ENCODE measurements at places on chromosomes 1 and 21. TPM values are rescaled to one million over a fixed set of nuclear protein-coding genes. Genes with fewer than 3 reads are reported as not detected.

ASAP3 gene
- 14.0 TPM for polyA plus RNA-seq

AIM2 gene
- 0.93 TPM for polyA plus RNA-seq

ADAMTSL4 gene
- 15.9 TPM for polyA plus RNA-seq

TOMM40L gene
- 16.2 TPM for polyA plus RNA-seq

ST6GALNAC5 gene
- polyA plus RNA-seq: 6.1 TPM

GBP7 gene
- 0.10 TPM for polyA plus RNA-seq

C1orf94 gene
- polyA plus RNA-seq: not detected

HNRNPR gene
- polyA plus RNA-seq: 148 TPM

SYNC gene
- polyA plus RNA-seq: 5.2 TPM

DNA sequence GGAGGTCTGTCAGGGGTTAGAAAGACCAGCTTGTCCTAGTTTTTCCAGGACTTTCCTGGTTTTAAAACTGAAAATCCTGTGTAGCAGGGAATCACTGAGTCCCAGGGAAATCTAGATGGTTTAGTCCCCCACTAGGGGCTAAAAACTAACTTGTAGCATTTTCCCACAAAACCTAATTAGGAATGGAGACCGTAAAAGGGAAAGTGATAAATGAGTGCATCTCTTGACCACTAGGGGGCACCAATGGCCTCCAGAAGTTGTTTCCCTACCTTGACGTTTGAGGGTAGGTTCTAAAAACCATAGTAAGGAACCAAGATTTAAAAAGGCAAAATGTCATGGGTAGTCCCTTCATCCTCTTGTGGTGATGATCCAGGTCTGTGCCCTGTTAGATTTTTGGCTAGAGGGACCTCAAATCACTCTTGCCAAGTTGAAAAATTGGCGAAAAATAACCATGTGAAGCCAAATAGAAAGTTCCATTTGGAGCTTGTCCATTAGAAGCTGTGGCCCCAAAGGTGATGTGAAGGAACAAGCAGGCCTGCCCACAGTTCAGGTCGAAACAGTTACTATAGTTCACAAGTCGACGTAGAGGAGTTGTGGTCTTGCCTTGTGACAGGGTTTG lies 24.5 kb downstream of the CLIC6 start:
- peak; percentile 22 for DNase-seq

- DNase-seq: peak; percentile 86
Observed at GRCh38 chr1:156749419-156750118, 1.9 kb downstream of the HDGF start.

DNA sequence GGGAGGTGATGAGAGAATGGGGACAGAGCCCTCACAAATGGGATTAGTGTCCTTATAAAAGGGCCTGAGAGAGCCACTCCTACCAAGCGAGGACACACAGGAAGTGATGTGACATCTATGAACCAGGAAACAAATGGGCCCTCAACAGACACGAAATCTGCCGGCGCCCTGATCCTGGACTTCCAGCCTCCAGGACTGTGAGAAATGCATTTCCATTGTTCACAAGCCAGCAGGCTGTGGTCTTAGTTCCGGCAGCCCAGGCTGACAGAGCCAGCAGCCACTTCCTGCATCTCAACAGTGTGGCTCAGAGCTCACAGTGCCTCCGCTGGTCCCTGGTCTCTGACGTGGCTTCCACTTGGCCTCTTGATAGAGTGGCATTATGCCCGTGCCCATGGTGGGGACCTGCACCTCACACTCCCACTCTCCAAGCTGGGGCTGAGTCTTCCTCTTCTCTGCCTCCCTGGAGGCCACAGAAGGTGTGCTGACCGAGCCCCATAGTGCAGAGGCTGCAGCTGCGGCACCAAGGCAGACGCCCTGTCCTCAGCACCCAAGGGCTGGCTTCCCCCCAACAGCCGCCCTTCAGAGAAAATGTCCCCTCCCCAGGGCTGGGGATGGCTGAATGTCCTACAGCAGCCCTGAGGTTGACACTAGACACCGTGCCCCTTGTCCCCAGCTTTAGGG lies 44.9 kb downstream of the ACOT7 start:
- DNase-seq: no peak

- no peak for DNase-seq
Observed at GRCh38 chr1:117629625-117630422, 24.0 kb downstream of the TENT5C start.

DNA sequence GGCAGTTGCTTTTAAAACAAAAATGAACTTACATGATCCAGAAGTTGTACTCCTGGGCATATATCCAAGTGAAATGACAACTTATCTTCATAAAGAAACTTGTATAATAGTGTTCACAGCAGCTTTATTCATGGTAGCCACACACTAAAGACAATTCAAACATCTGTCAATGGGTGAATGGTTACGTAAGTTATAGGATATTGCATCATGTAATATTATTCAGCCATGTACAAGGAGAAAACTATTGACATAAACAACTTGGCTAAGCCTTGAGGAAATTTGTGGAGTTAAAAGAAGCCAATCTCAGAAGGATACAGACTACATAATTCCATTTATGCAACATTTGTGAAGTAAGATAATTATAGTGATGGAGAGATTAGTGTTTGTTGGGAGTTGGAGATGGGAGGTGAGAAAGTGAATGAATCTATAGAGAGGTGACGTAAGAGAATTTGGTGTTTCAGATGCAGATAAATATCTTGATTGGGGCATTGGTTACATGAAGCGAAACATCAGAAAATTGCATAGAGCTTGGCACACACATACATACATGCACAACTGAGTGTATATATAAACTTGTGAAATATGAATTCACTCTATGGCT lies 49.9 kb upstream of the GRIK1 start:
- no peak for DNase-seq

GRCh38 chr1:182867861-182868260 lies 28.7 kb downstream of the DHX9 start:
- DNase-seq: peak; percentile 67

DNA sequence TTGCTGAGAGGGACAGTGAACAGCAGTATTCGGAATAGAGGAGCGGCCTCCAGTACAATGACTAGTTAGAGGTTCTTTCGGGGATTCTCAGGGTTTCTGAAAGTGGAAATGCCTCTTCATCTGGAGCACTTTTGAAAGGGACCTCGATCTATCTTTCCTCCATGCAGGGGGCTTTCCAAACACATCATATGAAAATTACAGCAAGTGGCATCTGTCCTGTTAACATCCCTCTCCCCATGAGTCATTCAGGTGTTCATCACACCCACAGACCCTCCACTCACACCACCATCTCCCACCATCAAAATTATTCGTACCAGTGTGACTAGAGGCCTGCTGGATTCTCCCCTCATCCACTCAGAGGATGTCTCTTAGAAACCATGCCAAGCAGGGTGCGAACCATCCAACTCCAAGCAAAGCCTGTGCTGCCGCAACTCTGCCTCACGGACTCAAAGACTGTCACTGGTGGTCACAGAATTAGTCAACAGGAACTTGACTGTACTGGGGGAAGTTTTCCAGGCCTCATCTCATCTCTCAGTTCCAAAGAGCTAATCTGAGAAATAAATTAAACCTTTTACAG lies 211.1 kb downstream of the MRPL39 start:
- no peak for DNase-seq

- no peak for DNase-seq
Observed at GRCh38 chr1:79604490-79605198, 598.1 kb upstream of the ADGRL4 start.

DNA sequence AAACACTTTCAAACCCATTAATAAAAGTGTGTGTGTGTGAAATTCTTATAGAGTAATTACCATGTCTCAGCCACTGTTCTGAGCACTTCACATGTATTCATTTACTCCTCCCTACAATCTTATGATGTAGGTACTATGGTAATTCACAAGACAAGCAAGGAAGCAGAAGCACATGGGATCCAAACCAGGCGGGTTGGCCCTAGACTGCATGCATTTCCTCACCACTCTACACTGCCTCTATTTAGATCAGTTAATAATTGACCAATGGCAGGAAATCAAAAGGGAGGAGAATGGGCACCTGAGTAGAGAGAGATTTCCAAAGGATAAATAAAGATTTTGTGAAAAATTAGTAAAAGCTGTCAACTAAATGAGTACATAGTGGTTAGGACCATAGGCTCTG lies 15.7 kb downstream of the MAP3K21 start:
- DNase-seq: peak; percentile 40

DNA sequence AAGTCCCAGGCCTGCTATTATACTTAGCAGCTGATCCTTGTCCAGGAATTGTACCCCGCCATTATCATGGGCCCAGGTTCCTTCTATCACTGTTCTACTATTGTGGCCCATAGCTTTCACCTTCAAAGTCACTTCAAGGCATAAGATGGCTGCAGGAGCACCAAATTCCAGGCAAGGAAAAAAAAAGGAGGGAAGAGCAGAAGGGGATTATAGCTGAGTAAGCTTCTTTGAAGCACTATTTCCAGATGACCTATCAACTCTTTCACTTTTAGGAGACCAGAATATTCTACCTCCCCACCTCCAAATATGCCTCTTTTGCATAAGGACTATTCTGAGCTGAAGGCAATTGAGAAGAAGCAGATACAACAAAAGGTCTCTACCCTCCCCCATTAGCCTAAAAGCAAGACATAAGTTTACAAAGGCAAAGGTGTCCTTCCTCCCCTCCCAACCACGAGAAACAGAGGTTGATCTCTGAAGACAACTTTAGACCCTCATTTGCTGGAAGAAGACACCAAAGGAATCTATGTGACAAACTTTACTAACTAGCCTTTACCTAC lies 41.8 kb downstream of the PTAFR start:
- no peak for DNase-seq

- DNase-seq: no peak
Observed at GRCh38 chr1:204733289-204733688, 47.8 kb upstream of the LRRN2 start.

DNA sequence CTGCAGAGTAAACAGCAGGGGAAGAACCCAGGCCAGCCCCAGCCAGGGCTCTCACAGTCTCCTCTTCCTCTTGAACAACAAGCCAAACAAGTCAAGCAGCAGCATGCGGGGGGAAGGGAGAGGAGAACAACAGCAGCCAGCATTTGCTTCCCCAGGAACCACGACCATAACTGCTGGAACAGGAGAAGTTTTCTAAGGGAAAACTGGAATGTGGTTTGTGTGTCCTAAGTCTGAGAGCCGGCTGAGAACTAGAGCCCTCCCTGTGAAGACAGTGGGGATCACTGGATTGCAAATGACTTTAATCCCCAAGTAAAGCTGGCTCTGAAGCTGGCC lies 48.2 kb downstream of the COQ8A start:
- peak; percentile 59 for DNase-seq

DNA sequence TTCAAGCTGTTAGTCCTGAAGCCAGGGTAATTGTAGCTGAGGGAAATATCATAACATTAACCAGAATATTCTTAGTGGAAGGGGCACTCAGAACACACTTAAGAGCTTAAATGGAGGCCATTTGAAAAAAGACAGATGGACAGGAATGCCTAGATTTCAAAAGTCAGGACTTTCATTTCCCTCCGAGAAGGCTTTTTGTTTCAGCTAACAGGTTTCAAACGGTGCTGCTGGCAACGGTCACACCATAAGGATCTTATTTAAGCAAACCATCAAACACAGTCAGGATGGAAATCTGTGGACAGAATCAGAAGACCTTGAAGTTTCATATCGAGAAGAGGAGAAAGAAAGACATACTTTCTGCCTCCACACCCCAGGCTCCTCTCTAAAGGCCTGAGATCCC lies 70.1 kb downstream of the SLC66A1 start:
- DNase-seq: no peak

- DNase-seq: no peak
Observed at GRCh38 chr1:215890438-215890837, 323.3 kb downstream of the KCTD3 start.

DNA sequence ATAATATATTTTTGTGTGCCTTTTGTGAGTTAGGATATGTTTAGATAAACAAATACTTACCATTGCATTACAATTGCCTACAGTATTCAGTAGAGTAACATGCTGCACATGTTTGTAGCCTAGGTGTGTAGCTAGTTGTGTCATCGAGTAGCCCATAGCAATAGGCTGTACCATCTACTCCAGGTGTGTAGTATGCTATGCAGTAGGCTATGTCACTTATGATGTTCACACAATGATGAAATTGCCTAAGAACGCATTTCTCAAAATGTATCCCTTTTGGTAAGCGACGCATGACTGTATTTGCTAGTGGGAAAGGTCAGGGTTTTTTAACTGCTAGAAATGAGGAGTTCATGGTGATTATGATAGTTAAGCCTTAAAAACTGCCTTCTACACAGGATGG lies 30.0 kb upstream of the B3GALT5 start:
- DNase-seq: no peak

DNA sequence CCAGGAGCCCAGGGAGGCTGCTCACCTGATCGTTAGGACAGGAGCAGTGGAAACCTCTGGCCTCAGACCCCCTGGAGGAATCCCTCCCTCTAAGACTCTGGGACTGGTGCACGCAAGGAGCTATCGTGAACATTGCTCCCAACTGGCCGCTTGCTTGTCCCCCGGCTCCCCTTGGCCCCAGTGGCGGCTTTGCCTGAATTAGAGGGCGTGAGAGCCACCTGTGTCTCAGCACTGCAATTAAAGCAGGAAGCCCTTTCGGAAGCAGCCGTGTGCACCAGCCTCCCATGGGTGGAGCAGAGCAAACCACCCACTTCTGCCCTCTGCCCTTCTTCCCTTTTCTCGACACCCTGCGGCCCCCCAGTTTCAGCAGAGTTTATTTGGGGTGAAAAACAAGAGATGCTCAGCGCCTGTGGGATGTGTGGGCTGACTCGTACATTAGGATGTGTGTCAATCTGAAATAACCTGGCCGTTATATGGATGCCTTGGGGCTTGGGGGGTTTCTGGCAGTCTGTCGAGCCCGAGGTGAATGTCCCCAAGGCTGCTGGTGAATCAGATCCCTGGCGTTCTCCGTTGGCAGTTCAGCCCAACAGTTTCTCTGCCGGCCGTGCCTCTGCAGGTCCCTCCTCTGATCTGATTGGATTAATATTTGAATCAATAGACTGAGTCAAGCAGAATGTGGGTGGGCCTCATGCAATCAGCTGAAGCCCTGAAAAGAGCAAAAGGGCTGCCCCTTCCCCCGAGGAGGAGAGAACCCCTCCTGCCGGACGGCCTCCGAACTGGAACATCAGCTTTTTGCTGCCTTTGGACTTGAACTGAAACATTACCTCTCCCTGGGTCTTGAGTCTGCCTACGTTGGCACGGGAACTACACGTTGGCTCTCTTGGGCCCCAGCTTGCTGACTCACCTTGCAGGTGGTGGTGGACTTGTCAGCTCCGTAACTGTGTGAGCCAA lies 7.3 kb upstream of the UMODL1 start:
- peak; percentile 36 for DNase-seq

DNA sequence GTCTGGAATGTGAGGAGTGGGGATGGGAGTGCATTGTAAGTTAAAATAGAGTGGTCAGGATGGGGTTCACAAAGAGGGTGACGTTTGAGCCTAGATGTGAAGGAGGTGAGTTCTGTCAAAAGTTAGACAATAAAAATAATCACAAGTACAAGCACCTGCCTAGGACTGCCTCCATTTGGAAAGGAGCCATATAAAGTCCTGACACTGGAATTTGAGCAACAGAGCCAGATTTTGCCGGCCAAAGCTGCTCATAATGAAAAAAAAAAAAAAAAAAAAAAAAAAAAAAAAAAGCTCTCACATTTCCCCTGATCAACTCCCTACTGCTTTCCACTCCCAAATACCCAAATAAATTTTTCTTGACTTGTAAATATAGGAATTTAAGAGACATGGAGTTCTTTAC lies 4.1 kb downstream of the PALMD start:
- no peak for DNase-seq

Data from large intestine (tissue), 12 donors.